Fibroblast of gingiva (primary cell): ENCODE measurements at places on chromosomes 5 and 9.

GRCh38 chr5:59800347-59800893 is 93.1 kb downstream of the PDE4D start:
- no peak for DNase-seq

DNA sequence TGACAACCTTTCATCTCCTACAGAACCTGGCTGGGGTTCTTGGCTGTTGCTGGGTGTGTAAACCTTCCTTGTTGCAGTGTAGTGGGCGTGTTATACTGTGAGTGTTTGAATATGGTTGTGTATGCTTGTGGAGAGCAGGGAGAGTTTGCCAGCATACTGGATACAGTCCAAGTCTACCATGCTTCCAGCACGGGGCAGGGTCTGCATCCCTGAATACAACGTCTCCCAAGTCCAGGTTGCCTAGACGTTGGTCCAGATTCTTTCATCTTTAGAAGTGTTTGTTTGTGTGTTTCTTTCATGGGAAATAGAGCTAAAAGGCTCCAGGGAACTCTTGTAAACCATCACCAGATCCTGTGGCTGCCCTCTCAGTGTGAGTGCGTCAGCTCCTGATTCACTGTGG is 46.4 kb downstream of the SYK start:
- DNase-seq: no peak

GRCh38 chr9:124657516-124657915 is 113.6 kb downstream of the NR6A1 start:
- no peak for DNase-seq

DNA sequence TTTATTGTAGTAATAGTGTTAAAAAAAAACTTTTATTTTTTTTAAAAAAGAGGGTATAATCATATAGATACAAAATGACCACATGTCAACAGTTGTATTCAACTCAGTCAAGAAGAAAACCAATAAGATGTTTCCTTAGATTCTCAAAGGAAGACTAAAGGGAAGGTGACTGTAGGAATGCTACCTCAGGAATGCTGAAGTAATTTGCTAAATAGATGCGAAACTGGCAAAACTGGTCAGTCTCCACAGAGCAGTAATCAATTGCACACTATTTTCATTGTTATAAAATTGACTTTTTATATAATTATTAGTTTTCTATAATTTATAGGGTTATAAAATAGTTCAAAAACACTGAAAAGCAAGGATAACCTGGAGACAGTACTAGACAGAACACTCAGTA is 204.8 kb downstream of the GABRG2 start:
- DNase-seq: no peak

DNA sequence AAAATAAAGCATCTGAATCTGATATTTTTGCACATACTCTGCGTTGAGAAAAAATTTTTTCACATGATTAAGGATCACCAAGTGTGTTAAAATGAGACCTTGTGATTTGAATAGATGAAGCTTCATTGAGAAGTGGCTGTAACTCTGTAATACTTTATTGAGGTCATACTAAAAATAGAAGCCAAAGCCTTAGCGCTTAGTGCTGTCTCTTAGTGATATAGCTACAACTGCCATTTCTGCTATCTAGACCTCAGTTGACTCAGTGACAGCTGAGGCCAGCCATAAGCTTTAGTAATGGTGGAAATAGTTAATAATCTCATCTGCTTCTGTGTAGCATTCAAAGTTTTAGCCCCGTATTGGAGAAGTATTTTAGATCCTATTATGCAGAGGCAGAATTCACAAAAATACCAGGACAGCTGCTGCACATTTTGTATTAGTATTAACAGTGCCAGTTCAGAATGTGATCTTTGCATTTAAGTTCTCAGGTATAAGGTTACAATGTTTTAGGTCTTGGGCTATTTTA is 107.4 kb upstream of the SGCD start:
- DNase-seq: no peak

GRCh38 chr5:30194595-30194994 is 998.9 kb upstream of the CDH6 start:
- no peak for DNase-seq
